ENCODE measurements at places on chromosomes 2 and 18.

- DNase-seq, result no peak
Observed at GRCh38 chr2:223923976-223924375, 21.2 kb downstream of the WDFY1 start.

DNA sequence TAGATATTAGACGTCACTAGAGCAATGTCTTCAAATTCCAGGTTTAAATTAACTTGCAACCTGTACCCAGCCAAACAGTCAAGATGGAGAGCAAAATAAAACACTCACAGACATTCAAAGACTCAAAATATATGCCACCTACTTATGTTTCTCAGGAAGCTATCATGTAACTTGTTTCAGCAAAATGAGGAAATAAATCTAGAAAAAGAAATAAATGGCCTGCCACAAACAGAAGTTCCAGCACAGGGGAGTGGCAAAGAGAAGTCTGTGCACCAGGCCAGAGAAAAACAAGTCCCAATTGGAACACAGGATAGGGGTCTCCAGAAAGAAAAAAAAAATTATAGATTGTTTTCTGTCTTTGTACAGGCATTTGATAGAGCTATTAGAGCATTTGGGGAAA is 96.7 kb downstream of the LRP2 start:
- DNase-seq, result no peak

DNA sequence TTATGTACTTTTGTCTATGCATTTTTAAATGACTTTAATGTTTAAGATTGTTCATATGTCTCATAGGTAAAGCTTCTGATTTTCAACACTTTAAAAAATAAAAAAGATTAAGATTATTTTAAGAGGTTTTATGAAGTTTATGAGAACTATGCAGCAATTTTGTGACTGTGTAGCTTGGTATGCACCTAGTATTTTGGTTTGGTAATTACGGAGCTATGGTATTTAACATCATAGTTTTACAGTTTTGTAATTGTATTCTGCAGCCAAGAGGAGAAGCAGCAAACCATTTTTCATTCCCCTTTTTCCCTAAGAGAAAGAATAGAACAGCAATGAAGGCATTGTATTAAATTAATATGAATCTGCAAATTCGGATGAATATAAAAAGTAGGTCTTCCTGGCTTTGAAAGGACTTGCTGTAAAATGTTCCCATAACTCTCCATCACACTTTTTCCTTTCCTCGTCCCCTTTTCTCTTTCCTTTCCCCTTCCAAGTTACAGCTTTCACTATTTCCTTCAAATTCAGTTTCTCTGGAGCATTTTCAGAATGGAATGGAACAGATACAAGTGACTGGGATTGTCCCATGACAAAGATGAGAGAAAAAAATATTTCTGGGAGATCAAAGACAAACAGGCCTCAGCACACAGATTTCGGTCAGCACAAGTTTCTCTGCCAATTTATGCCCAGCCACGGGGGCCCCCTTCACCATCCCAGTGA is 26.1 kb upstream of the PIEZO2 start:
- DNase-seq, result no peak

DNA sequence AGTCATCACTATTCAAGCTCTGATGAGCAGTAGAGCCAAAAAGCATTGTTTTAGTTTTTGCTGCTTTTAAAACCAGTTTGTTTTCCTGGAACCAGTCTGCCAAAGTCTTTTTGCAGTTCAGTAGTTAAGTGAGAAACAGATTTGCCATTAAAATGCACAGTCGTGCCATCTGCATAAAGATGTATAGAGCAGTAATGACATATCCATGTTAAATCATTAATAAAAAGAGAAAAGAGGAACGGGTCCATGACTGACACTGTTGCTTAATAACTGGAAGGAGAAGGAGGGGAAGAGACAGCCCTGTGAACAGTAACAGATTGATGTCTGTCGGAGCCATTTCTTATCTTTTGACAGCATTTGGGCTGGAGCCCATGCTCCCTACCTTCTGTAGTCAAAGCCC is 704.6 kb downstream of the SATB2 start:
- DNase-seq, result no peak

DNA sequence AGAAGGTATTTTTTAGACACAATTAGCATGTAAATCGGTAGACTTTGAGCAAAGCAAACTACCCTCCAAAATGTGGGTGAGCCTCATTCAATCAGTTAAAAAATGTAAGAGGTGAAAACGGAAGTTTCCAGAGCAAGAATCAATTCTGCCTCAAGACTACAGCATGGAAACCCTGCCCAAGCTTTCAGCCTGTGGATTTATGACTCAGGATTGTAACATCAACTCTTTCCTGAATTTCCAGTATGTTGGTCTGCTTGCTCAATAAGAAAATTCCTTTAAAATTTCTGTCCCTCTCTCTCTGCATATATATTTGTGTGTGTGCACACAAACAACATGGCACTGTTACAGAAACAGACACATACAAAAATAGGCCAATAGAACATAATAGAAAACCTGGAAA is 228.6 kb upstream of the DOK6 start:
- DNase-seq, result no peak

DNA sequence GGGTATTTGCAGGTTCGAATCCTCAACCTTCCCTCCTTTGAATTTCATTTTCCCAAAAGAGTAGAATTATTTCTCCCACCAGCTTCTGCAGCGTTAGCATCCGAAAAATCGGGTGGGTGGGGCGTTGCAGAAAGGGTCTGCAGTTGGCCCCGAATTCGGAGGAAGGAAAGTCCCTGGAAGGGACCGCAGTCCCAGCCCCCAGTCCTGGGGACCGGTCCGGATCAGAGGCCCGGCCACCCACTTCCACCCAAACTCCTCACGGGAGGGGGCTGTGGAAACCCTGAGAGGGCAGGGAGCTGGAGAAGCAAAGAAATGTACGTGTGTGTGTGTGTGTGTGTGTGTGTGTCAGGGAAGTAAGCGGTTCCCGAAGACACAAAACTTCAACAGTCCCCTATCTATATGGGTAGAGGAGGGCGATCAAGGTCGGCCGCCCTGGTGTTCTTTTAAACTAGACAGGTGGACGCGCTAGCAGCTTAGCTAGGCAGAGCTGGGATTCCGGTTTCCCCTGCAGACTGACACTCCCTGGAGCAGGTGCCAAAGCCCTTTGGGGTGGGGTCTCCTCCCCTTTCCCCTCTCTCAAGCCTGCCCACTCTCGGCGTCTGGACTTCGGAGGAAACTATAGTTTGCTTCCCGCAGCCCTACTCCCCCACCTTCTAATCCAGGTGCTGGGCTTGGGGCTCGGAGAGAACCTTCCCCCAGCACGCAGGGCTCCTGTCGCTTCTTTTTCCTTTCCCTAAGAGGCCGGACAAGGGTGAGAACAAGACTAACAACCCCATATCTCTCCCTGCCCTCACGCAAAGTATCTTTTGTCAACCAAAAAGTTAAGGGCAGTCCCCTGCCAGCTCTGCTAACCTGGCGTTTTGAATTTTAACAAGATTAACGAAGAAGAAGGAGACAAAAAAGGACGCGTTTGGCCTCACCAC is 4.8 kb upstream of the ONECUT2 start:
- no peak for DNase-seq

DNA sequence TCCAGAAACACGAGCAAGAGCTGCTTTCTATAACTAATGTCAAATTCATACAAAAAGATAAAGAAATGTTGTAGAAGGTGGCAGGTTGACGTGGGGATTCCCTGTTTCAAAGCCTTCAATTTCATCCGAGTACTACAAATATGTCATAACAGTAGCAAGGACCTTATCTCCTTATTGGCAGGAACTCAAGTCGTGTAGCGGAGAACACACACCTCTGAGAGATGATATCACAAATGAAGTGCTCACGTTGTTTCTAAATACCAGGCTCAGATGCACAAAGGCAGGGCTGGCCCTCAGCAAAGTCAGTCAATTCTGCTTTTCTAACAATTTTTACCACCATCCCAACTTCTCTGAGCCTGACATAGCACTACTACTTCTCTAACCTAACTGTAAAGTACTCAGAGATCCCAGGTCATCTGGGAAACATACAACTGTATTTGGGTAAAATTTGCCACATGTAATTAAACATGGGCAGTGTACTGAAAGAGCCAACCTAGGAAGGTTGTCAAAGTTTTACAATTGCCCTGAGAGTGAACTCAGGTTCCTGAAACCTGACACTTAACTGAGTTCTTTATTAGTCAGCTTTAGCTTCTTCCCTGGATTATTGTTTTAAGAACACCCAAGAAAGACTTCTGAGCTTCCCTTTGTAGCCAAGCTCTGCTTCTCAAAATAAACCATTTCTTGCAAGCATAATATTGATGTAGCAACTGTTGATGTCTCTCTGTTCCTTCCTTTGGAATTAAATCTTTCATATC is 813.7 kb upstream of the ACVR2A start:
- DNase-seq, result no peak

DNA sequence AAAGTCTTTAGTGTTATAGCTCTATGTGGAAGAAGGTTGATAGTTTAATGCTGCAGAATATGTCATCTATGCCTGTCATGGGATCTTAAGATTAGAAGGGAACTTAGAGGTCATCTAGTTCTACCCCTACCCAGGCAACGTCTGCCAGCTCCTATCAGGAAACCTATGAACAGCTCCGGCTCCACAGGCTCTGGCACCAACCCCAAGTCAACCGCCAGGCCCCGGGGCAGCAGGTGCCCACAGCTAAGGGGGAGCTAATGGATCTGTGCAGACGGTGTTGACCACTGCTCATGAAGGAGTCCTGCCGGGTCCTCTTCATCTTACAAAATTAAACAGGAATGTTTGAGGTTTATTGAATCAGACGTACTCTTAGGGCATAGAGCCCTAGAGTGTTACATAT is 440.8 kb upstream of the KLHL29 start:
- no peak for DNase-seq

GRCh38 chr2:37104178-37104577 is 19.9 kb downstream of the GPATCH11 start:
- DNase-seq, result no peak

- DNase-seq, result no peak
Observed at GRCh38 chr18:40911041-40911440, 1044.0 kb upstream of the PIK3C3 start.

DNA sequence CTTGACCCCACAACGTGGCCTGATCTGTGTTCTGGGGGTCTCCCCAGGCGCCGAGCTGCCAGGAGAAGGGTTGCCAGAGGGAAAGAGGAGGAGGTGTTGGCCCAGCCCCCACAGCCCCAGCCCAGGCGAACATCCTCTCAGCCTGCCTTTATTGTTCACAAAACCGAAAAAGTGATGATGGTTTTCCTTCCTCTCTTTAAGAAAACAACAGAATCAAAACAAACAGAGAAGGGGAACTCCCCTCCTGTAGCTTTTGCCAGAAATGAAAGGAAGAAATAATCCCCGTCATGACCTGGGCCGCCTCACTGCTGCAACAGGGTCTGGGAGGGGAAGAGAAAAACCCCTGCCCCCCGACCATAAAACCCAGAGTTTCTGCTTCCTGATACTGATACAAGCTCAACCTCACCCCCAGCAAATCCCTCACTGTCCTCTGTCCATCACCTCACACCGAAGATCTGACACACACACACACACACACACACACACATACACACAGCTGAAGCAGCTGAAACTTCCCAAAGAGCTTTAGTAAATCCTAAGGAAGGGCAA is 52.0 kb downstream of the ZFP36L2 start:
- DNase-seq, result no peak

GRCh38 chr2:219701847-219702634 is 74.6 kb downstream of the SLC4A3 start:
- DNase-seq, result no peak

DNA sequence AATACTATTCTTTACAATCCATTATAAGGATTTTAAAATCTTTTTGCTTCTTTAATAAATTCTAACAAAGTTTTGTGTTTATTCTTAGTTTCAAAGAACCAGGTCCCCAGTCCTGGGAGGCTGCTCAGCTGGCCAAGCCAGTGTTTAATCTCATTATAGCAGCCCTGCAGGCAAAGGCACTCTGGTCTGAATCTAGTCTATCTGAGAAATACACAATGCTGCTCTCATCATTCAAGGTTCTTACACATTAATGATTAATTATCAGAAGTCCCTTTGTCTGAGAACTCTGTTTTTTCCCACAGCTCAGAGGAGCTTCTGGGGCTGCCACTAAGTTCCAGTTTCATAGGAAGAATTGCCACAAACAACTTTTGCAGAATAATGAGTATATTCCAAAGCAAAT is 27.7 kb downstream of the KCTD18 start:
- DNase-seq, result no peak

- no peak for DNase-seq
Observed at GRCh38 chr2:105405291-105405690, 6.4 kb upstream of the FHL2 start.

DNA sequence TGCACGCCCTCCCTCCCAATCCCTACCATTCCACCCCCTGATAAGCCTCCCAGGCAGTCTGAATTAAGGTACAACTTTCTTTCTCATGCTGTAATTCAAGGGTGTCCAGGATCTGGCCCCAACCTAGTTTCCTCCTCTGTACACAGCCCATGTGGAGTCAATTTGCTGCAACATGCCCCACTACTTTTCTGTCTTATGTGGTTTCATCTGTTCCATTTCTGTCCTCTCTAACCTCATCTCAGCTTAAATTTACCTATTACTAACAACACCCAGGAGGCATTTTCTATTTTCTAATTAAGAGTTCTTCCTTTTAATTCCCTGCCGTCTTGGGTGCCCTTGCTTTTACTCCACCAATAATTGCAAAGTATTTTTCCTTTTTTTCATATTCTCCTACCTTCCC is 10.0 kb downstream of the PPP4R1 start:
- no peak for DNase-seq

GRCh38 chr2:157269922-157270321 is 12.4 kb downstream of the GALNT5 start:
- DNase-seq, result no peak

DNA sequence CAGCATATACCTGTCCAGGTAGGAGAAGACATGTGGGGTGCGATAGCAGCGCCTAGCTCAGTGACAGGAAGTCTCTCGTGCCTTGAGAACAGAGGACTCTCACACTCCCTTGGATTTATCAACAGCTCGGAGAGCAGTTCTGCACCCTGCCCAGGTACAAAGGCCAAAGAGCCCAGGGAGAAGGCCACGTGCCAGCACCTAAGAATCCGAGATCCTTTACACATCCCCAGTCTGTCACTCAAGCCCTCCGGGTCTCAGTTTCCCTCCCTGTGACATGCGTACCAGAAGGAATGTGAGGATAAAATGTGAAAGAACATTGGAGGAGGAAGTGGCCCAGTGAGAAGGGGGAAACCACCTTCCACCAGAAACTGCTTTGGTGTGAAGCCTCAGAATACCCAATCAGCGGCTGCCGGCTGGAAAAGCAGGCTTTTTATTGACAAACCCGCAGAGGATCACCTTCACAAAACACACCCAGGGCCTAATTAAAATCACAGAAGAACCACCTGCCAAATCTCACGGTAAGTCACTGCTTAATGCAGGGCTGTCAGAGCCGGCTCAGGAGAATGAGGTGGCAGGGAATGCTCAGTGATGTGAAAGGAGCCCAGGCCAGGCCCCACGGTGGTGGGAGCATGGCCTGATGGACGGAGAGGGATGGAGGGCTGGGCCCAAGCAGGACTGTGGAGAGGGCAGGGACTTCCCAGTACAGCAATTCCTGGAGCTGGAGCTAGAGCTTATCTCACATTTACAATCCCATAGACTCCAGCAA is 66.3 kb downstream of the MYO5B start:
- no peak for DNase-seq

DNA sequence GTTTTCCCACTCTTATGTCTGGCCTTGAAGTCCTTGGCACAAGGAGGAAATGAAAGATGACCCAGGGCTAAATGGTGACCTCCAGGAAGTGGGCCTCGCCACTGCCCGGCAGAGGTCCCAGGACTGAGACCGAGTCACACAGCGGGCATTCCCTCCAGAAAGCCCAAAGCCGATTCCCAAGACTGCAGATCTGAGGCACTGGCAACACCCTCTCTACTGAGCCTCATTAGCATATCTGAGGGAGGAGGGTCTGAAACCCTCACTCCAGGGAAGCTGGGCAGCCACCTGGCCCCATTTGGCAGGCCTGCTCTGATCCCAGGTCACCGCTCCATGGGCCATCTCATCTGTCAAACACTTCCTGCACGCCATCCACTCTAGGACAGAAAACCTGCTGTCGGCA is 29.1 kb downstream of the FAM178B start:
- DNase-seq, result no peak

Data from K562 (cell line).